K562 (cell line): ENCODE measurements at places on chromosomes 7 and 10.

GRCh38 chr7:36620166-36620708 lies 104.1 kb downstream of the AOAH start:
- H3K27ac ChIP-seq, result no peak overlapping the region
- H3K4me1 ChIP-seq, result no peaks in the 10 kb centered on the region
- DNase-seq, result no peak
- H3K27me3 ChIP-seq, result peaks cover 2% of the 10 kb centered on the region; the same call in 2 of the 3 replicates
- H3K36me3 ChIP-seq, result no peaks in the 10 kb centered on the region

DNA sequence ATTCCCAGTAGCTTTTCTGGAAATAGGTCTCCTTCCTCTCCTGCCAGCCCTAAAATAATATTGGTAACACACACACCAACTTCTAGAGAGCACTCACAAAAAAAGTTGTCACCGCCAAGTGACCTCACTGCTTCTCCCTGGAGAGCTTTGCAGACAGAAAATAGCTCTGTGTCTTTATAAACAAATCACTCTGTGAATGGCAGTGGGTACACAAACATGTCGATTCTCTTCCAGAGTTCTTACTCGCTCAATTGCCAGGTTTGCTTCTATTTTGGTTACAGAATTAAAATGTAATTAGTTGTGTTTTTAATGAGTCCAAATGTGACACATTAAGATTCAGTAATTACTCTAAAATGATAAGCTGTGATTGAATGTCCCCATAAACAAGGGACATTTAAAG lies 649.2 kb upstream of the C7orf33 start:
- no peaks in the 10 kb centered on the region for H3K4me1 ChIP-seq
- no peak overlapping the region for H3K4me3 ChIP-seq
- H3K27ac ChIP-seq, result no peak overlapping the region
- DNase-seq, result no peak
- no peaks in the 10 kb centered on the region for H3K27me3 ChIP-seq

DNA sequence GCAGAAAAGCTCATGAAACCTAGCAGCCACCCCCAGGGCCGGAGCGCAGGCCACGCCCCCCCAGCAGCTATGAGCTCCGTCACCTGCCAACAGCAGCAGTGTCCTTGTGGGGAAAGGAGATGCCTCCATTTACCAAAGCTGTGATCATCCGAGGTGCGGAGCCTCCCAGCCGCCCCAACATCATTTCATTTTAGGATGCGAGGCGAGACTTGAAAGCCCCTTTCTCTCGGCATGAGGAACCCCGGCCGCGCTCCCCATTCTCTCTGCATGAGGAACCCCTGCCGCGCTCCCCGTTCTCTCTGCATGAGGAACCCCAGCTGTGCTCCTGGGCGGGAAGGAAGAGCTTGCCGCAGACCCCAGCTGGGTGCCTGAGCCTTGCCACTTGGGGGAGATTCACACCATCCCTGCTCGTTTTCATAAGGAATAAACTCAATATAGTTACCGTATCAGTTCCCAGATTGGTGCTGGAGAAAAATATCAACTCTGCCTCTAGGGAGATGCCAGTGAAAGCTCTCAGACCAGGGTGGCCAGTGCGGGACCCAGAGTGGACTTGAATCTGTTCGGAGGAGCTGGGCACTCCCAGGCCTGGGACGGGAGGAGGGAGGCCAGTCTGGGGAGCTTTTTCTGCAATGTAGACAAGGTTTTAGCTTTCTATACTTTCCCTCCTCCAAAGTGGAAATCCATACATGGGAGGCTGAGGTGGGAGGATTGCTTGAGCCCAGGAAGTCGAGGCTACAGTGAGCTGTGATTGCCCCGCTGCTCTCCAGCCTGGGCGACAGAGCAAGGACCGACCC lies 35.0 kb downstream of the JAKMIP3 start:
- H3K36me3 ChIP-seq, result no peaks in the 10 kb centered on the region
- no peak overlapping the region for H3K27ac ChIP-seq
- H3K27me3 ChIP-seq, result peaks cover 67% of the 10 kb centered on the region
- DNase-seq, result no peak
- H3K4me3 ChIP-seq, result no peak overlapping the region

DNA sequence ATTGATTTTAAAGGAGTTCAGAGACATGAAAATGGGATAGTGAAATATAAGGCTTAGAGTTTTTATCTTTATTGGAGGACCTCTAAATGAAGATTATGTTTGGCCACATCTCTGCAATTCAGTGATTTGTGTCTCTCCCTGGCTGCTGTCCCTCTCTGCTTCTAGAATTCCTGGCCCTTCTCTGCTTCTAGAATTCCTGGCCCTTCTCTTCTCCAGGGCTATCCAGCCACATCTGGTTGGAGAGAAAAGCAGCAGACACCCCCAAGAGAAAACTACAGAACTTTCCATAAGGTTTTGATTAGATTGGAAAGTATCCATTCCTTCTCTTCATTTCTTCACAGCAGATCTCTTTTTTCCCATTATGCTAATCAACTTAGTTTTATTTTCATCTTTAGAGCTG lies 135.5 kb downstream of the NPY start:
- no peaks in the 10 kb centered on the region for H3K4me1 ChIP-seq
- DNase-seq, result no peak
- no peak overlapping the region for H3K27ac ChIP-seq
- H3K4me3 ChIP-seq, result no peak overlapping the region
- no peaks in the 10 kb centered on the region for H3K36me3 ChIP-seq

GRCh38 chr10:96692427-96692826 lies 27.9 kb downstream of the PIK3AP1 start:
- no peaks in the 10 kb centered on the region for H3K36me3 ChIP-seq
- DNase-seq, result no peak
- H3K4me1 ChIP-seq, result no peaks in the 10 kb centered on the region; the same call in 1 of the 2 replicates
- H3K4me3 ChIP-seq, result no peak overlapping the region

GRCh38 chr7:36464271-36464670 lies 74.6 kb downstream of the ANLN start:
- DNase-seq, result no peak
- H3K27ac ChIP-seq, result no peak overlapping the region
- H3K36me3 ChIP-seq, result no peaks in the 10 kb centered on the region
- peaks cover 10% of the 10 kb centered on the region; the same call in 2 of the 3 replicates for H3K27me3 ChIP-seq
- no peaks in the 10 kb centered on the region for H3K4me1 ChIP-seq
